ENCODE measurements at places on chromosomes 7 and 10.

- DNase-seq, result no peak
Observed at GRCh38 chr7:150621376-150621775, 10.8 kb downstream of the GIMAP6 start.

GRCh38 chr10:71911296-71911953, 52.8 kb upstream of the CHST3 start:
- DNase-seq, result no peak

GRCh38 chr10:49595713-49596492, 14.2 kb upstream of the SLC18A3 start:
- no peak for DNase-seq

- no peak for DNase-seq
Observed at GRCh38 chr10:89047397-89047796, 56.8 kb downstream of the FAS start.

DNA sequence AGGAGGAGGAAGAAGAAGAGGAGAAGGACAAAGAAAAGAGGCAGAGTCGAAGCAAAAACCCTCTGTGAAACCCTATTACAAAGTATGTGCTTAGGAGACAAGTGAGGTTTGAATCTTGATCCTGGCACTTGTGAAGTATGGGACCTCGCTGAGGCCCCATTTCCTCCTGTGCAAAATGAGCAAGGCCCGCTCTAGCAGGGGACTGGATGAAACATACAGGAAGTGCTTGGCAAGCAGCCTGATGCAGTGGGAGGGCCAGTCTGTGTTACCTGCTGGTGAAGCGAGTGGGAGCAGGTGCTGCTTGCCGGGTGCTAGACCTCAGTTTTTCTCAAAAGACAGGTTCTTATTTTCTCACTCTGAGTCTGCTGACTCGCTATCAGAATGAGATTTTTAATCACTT, 150.4 kb downstream of the JCAD start:
- no peak for DNase-seq

DNA sequence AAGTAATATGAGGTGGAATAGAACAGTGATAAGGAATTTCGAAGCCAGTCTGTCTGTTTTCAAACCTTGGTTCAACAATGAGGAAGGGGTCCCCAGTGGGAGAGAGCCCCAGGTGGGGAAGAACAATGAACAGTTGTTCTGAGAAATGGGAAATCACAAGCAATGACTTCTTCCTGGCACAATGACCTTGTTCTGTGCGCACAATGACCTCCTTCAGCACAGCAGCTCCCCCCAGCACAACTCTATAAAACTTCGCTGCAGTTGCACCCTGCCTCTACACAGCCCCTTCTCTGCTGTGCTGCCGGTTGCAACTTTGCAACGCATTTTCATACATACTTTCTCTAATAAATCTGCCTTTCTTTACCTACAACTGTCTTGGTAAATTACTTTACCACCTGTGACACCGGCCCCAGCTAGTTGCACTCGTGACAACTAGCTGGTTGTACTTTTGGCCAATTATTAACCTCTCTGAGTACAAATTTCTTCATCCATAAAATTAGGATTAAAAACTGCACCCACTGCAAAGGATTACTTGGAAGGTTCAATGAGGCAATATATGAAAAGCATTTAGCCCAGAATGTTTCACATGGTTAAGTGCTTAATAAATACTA, 40.5 kb downstream of the ASB4 start:
- DNase-seq, result no peak

DNA sequence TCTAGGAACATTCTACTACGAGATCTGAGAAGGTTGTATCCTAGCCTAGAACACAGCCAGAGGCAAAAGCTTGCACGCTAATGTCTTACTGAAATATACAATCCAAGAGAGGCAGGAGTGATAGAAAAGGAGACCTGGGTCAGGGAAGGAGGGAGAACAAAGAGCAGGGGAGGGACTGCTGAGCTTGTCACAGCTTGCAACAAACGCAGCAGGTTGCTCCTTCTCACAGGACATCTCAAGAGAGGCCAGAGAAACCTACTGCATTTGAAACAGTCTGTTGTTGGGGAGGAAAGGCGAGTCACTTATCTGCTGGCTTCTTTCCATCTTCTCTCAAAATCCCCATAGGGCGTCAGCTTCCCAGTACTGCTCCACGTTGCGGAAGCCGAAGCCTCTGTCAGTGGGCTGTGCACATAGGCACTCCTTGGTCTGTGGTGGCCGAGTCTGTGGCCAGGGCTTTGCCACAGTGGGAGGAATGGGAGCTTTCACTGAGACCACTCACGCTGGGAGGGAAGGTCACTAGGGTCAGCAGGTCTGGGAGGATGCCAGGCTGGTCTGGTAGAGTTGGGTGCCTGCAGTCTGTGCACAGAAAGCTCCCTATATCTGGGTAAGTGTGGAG, 25.8 kb upstream of the GPNMB start:
- DNase-seq, result no peak

GRCh38 chr7:102306916-102307677, 20.4 kb downstream of the SH2B2 start:
- DNase-seq, result no peak

DNA sequence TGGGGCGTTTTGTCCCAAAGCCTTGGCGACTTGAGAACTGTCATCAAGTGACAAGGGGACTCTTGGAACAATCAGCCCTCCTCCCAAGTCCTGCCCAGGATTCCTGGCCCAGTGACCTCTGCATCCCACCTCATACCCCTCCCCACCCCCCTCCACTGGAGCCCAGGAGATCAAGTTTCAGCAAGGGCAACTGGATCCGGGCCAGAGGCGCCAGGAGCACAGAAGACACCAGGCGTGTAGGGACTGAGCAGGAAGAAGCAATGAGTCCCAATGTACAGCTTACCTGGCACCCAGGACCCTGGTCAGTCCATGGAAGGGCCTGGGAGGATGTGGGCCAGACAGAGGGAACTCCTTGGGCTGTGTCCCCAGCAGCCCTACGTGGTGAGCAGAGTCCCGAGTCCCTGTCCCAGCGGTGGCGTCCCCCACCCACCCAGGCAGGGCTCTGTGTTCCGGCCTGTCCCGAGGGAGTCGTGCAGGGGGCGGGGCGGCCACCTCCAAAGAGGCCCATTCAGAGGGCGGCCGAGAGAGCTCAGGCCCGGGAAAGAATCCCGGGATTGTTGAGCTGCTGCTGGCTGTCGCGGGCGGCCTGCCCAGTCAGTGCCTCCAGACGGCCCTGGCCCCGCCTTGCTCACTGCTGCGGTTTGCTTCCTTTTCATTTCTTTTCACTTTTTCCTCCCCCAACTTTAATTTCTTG, 254.1 kb downstream of the TNS3 start:
- DNase-seq, result no peak

DNA sequence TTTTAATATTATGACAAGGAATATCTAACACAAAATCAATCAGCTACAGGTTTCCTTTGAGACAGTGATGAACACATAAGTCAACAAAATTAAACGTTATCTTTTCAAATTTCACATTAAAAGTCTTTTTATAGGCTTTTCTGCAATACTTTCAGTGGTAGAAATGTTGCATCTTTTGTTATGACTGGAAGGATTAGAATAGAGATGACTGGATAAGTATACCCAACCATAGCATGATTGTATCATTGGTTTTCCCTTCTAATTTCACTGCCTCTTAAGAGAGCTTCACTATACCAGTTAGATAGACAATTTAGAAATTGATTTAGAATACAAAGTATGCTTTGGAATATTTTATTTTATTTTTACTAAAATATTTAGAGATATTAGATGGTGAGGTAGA, 273.9 kb downstream of the PHF14 start:
- DNase-seq, result no peak

GRCh38 chr10:47287365-47287802, 12.6 kb upstream of the GDF10 start:
- DNase-seq, result no peak

- no peak for DNase-seq
Observed at GRCh38 chr7:103718482-103719061, 270.9 kb downstream of the RELN start.

DNA sequence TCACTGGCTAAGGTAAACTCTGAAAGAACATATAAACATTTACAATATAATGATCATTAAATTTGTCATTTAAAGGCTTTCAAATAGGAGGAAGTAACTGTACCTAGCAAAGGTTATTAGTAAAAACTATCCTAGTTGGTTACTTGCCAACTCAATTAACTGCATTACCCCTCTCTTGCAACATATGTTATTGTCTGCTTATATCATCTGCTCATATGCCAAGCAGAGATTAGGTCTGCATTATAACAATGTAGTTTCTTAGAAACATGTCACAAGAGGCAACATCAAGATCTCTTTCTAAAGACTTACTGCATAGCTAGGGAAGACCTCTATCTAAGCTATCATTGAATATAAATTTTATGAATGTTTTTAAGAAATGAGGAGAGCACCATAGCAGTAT, 132.5 kb downstream of the RELN start:
- DNase-seq, result no peak

DNA sequence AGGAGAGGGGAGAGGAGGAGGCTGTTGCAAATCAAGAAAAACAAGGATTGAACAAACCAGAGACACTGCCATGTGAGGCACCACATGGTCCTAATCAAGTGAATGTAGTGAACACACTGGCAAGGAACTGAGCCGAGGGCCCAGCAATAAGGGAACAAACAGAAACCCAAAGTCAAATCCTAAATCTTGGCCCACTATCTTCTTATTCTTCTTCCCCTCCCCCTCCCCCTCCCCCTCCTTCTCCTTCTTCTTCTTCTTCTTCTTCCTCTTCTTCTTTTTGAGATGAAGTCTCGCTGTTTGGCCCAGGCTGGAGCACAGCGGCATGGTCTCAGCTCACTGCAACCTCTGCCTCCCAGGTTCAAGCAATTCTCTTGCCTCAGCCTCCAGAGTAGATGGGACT, 24.0 kb downstream of the KIAA1549 start:
- no peak for DNase-seq

- DNase-seq, result no peak
Observed at GRCh38 chr7:103569621-103570305, 123.8 kb upstream of the SLC26A5 start.

DNA sequence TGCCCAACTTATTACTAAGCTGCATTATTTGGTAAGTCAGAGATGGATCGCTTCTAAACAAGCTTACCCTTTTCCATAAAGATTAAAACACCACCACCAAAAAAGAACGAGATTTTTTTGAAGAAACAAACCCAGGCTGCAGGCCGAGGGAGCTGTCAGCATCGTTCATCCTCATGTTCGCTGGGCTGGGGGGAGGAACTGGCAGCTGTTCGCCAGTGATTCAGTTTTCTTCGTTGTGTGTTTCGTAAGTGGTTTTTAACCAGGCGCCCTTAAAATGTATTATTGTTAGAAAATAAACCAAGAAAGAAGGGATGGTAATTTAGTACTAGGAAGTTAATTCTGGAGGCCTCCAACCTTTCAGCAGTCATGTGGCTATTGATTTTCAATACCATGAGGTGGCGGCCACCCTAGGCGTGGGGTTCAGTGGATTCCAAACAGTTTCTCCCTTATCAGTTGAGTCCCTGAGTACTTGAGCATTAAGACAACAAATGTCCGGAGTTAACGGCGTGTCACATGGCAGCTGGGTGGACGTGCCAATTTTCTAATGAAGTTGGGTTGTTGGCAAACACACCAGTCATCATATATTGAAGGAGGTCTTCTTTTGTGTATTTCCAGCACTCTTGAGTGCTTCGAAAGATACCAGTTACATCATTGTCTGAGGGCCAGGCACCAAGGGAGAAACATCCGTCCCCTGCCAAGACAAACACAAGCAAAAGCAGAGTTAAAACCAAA, 173.2 kb downstream of the EBF3 start:
- DNase-seq, result no peak

DNA sequence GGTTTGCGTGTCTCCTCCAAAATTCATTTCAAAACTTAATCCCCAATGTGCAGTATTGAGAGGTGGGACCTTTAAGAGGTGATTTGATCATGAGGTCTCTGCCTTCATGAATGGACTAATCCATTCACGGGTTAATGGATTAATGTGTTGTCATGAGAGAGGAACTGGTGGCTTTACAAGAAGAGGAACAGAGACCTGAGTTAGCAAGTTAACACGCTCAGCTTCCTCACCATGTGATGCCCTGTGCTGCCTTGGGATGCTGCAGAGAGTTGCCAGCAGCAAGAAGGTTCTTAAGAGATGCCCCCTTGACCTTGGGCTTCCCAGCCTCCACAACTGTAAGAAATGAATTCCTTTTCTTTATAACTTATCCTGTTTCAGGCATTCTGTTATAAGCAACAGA, 3.7 kb upstream of the TCTN3 start:
- DNase-seq, result no peak

GRCh38 chr7:64618785-64619456, 47.0 kb upstream of the ZNF107 start:
- no peak for DNase-seq

DNA sequence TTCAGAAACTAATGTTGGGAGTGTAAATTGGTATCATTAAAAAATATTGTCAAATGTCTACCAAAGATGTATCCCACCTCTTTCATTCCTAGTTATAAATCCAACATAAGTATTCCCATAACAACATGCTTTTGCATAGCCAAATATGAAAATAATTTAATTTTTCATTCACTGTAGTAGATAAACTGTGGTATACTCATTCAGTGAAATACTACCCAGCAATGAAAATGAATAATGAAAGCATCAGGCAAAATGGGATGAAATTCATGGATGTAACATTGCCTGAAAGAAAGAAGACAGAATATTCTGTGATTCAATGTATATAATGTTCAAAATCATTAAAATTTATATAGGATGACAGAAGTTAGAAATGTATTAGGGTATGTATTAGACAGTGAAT, 629.0 kb upstream of the MBL2 start:
- DNase-seq, result no peak

GRCh38 chr10:110323503-110323902, 18.8 kb upstream of the SMNDC1 start:
- no peak for DNase-seq

GRCh38 chr7:150397346-150398107, 18.4 kb downstream of the ZNF775 start:
- DNase-seq, result no peak

GRCh38 chr7:17646253-17646956, 293.9 kb downstream of the SNX13 start:
- no peak for DNase-seq

Data from activated naive CD8-positive, alpha-beta T cell treated with anti-CD3 and anti-CD28 coated beads, Interleukin-2, amount 10 ng/mL, durations not matched to agents 7 days and 5 days (primary cell).